Cardiac muscle cell (in vitro differentiated cells and primary cell): ENCODE measurements at places on chromosomes 2 and 18.

- no peak for DNase-seq
These were observed 59.4 kb upstream of the SOS1 start for GRCh38 chr2:39179974-39180960.

DNA sequence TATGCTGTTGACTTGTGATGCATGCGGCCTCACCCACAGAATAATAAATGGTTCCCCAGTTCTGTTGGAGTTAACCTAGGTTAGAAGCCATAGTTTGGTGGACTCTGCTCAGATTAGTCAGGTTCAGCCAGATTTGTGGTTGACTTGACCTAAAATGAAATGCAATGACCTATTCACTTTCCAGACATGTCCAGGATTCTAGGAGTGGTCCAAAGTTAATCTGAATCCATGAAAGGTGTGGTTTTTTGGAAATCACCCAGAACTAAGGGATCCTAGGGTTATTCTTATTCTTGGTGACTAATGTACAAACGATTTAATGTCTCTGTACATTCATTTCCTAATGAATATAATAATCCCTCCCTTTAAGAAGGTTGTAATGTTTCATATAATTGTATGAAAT lies 88.9 kb upstream of the RBBP8 start:
- no peak for DNase-seq

GRCh38 chr18:70330887-70331286 lies 42.0 kb downstream of the SOCS6 start:
- DNase-seq = no peak

DNA sequence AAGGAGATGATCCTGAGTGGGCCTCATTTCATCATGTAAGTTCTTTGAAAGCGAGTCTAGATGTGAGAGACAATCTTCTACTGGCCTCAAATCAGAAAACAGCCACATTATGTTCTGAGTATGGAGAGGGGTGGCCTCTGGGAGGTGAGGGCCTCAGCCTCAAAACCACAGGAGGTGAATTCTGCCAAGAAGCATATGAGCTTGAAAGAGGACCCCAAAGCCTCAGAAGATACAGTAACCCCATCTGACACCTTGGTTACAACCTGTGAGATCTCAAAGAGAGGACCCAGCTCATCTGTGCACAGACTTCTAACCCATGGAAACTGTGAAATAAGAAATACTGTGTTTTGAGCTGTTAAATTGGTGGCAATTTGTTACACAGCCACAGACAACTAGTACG lies 200.1 kb downstream of the ARHGAP15 start:
- DNase-seq = no peak

DNA sequence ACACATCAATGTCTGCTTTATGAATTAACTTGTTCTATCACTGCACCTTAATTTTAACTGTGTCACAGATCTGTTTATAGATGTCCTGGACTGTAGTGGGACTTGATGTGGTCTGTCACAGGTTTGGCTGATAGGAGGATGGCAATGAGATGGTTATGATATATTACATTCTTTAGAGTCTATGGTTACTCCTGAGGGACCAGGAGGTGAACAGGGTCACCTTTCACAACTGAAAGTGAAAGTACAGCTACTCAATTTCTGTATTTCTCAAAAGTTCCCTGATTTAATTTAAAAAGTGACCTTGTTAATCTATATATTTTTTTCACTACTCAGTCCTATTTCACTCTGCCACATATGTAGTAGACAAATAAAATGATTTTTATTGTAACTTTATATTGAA lies 1284.1 kb upstream of the GYPC start:
- DNase-seq = no peak

DNA sequence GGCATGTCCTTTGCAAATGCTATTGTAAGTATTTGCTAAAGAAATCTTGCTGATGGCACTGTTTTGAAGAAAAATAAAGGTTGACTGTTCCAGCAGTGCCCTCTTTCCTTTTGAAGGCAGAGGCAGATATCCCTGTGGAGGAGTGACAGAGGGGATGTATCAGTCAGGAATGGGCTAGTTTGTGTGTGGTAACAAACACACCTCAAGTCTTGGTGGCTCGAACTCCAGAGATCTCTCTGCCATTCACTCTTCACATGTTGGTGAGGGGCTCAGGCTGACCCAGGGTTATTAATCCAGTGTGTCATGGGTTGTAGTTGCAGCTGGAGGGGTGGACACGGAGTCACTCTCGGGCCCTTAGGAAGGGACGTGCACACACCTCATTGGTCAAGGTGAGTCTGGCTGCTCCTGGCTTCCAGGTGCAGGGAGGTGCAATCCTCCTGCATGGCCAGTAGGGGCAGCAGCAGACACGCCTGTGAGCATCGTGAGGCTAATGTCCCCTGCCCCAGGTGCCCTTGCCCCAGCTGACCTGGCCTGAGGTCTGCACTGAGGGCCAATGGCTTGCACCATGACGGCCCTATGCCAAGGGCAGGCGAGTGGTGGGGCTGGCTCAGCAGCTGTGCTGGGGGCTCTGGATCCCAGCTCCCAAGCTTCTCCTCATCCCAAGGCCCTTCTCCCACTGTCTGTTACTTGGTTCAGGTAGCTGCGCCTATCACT lies 146.5 kb downstream of the ASB1 start:
- DNase-seq = no peak

DNA sequence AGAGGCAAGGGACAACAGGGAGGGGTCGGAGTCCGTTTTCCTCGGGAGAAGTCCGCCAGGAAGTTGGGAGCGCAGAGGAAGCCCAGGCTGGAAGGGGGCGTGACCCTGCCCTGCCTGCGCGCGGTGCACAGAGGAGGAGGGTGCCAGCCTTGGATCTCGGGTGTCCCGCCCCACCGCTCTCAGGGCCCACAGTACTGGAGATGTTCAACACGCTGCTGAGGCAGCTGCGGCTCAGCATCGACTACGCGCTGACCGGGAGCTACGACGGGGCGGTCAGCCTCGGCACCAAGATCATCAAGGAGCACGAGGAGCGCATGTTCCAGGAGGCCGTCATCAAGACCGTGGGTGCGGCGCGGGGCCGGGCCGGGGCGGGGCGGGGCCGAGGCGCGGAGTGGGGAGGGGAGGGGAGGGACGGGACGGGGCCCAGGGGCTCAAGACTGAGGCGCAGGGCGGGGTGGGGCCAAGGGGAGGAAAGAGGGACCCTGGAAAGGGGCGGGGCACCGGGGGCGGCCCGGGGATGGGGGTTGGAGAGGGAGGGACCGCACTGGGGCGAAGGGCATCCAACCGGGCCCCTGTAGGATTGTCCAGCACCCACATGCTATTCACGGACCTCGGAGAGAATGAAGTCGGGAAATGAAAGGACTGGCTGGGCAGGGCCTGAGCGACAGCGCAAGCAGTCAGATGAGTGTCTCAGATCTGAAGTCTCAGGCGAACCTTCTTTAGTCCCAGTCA lies 36.6 kb downstream of the POMC start:
- DNase-seq = no peak
